ENCODE measurements at places on chromosomes 4 and X.

DNA sequence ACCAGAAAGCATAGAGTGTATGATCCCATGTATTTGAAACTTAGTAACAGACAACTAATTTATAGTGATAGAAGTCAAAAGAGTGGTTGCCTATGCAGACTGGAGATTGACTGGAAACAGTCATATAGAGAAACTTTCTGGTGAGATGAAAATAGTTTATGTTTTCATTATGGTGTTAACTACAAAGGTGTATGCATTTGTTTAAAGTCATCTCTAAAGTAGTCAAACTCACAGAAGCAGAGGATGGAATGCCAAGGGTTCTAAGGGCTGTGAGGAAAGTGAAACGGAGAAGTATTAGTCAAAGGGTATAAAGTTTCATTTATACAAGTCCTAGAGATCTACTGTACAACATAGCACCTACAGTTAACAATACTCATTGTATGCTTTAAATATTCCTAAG lies 45.8 kb downstream of the ENOX2 start:
- no peak for DNase-seq

GRCh38 chrX:130869239-130869638 lies 33.8 kb downstream of the ENOX2 start:
- DNase-seq = peak; percentile 25

DNA sequence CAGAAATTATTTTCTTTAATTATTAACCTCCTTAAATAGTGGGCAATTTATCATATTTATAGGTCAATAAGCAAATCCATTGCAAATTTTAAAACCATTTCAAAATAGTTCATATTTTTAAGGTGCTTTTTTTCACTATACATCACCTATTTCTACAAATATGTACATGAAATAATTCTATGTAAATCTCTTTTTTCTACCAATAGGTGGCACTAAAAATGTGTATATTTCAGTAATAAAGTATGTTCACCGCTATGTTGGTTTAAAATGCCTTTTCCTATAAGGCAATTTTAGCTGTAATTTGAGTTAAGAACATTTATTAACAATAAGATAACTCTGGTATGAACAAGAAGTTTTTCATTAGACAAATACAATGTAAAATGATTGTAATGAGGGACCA lies 672.2 kb downstream of the KCTD8 start:
- peak; percentile 5 for DNase-seq

DNA sequence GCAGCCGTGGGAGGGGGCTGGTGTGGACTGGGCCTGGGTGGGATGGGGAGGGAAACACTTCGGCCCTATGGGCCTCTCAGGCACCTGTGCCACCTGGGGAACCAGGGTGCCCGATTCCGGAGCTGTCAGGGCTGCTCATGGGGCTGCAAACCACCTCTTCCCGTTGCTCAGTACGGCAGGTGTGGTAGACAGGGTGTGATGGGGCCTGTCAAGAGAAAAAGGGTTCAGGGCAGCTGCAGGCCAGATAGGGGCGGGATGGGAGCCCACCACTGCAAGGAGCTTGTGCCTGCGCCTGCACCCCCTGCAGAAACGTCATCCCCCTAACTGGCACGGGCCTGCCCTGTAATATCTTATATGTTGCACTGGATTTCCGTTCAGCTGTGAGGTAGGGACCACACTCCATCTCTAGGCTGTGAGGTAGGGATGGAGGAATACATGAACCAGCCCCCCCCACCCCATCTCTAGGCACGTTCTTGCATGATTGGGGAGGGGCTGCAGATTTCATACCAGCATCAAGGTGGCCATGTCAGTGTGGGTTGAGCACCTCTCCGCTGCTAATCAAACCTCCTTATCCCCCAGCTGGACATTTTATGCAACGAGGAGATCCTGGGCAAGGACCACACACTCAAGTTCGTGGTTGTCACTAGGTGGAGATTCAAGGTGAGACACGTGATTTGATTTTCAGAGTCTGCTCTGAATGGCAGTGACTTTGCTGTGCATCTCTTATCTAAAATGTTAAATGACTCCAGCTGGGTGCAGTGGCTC lies 59.0 kb downstream of the PCGF3 start:
- no peak for DNase-seq

GRCh38 chr4:122705547-122706117 lies 26.9 kb upstream of the BBS12 start:
- DNase-seq = no peak

GRCh38 chr4:176320976-176321361 lies 1.2 kb downstream of the SPCS3 start:
- no peak for DNase-seq

- peak; percentile 36 for DNase-seq
Measured at GRCh38 chrX:54043541-54044125, 640 bp downstream of the PHF8 start.

- no peak for DNase-seq
Measured at GRCh38 chr4:182510836-182511235, 267.6 kb downstream of the TENM3 start.

DNA sequence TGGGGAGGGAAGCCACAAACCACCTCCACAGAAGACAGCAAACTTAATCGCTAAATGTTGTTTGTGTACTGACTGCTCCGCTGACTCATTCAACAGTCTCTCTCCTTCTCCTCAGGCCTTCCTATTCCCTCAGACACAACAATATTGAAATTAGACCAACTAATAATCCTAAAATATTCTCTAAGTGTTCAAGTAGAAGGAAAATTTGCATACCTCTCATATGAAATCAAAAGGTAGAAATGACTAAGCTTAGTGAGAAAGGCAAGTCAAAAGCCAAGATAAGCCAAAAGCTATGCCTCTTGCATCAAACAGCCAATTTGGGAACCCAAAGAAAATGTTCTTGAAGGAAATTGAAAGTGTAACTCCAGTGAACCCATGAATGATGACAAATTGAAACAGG lies 75.7 kb upstream of the ARHGAP24 start:
- DNase-seq = no peak

- DNase-seq = no peak
Measured at GRCh38 chr4:105120626-105121025, 26.1 kb upstream of the TET2 start.

DNA sequence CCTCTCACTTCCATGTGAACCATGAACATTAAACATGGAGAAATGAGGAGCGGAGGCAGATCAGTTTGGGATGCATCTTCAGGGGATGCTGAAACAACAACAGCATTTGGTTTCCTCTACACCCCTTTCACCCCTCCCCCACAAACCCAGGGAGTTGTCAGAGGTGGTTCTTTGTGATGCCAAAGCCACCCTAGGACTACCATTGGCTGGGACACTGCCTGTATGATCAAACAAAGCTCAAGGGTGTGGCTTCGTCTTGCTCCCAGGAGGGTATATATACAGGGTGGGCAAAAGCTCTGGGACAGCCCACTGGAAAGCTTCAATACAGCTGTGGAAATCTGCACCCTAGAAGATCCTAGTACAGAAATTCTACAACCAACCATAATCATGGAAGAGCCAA lies at the start of gene SPANXN4:
Gene SPANXN4 (plus strand): TSS at position 301 of the 400 bp plus-strand sequence. CDS start 87 bp downstream, at position 388.
- no peak for DNase-seq

- no peak for DNase-seq
Measured at GRCh38 chrX:10725071-10725470, 104.7 kb upstream of the MID1 start.

DNA sequence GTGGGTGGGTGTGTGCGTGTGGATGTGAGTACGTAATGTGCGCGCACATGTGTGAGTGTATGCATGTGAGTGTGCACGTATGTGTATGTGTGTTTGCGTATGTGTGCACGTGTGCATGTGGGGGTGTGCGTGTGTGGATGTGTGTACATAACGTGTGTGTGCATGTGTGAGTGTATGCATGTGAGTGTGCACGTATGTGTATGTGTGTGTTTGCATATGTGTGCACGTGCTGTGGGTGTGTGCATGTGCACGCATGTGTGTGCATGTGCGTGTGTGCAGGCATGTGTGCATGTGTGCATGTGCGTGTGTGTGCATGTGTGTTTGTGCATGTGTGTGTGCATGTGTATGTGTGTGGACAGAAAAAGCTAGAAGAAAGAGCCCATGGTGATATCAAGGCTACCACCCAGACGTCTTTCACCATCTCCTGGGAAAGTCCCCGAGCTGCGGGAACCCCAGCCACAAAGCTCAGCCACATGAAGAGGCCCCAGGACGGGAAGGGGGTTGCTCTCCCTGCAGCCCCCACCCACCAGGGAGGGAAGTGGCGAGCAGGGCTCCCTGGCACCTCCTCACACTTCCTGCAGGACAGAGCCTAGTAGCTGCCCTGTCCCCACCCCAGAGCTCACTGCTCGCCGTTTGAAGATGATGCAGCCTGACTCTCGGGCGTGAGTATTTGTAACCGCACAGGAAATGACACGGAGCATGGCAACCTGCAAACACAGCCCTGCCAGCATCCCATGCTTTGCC lies 108.3 kb downstream of the DCTD start:
- peak; percentile 7 for DNase-seq

DNA sequence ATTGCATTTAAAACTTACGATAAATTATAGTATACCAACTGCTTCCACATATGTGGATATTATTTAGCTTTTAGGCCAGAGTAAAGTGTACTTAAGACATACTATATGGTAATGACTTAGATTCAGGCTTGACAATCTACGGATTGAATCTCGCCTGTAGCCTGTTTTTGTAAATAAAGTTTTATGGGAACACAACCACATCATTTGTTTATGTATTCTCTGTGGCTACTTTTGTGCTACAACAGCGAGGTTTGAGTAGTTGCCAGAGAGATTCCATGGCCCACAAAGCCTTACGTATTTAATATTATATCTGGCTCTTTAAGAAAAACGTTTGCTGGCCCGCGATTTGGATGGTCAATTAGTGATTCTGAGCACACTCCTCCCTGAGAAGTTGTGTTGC lies 37.6 kb downstream of the HHIP start:
- DNase-seq = no peak

DNA sequence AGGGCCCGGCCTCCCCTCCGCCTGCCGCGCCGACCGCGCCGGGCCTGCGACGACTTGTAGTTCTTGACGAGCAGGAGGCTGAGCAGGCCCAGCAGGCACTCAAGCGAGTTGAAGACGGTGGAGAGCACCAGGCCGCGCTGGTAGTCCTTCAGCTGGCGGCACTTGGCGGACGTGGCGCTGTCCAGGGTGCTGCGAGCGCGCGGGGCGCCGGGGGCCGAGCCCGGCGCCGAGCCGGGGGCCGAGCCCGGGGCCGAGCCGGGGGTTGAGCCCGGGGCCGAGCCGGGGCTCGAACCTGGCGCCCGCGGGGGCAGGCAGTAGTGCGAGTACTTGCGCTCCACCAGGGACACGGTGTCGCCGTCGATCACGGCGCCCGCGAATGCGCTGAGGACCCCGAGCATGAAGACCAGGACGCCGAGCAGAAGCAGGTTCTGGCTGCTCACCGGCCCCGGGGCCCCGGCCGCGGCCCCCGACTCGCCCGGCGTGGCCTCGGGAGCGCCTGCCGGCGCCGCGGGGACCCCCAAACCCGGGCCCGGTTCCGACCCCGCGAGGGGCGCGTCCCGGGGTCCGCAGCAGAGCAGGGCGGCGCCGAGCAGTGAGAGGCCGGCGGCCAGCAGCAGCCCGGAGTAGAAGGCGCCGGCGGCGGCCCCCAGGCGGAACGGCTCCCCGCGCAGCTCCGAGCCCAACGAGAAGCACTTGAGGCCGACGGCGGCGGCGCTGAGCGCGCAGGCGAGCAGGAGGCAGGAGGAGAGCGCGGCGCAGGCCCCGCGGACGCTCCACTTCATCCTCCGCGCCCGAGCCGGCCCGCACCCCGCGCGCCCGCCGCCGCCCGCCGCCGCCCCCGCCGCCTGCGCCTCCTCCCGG lies 584 bp downstream of the TMEM271 start:
- peak; percentile 60 for DNase-seq

GRCh38 chr4:56874923-56875322 lies 32.8 kb upstream of the REST start:
- DNase-seq = peak; percentile 14

DNA sequence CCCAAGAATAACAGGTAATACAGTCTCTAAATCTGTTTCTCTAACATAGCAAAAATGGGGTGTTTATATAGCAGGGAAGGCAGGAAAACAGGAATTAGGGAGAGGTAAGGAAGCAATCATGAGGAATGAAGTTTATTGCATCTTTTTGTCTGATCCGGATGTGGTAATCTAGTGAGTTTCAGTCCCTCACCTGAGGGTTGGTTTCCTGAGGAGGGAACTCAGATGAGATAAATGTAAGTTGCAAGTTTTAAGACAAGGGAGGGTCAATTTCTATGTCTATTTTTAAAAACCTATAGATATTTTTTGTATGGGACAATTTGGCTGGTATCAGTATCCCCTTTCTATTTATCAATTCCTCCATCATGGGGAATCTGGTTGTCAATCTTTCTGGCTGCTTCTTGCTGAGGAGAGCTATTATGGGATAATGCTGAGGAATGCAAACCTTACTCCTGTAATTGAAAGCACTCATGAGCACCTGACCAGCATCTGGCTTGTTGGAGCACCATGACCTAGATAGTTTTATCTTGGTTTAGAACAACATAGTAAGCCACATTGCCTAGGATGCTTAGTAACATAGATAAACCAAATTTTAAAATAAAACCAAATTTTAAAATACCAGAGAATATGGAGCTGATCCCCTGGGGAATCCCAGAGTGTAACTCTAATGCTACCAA lies 130.1 kb downstream of the ADAM29 start:
- DNase-seq = no peak

GRCh38 chrX:28920153-28920943 lies 333.1 kb downstream of the IL1RAPL1 start:
- no peak for DNase-seq
